ELF-1 (cell line): ENCODE measurements at places on chromosomes 7 and 10.
A peak's percentile ranks its signal among the peaks of the same experiment; 100 is the strongest.

DNA sequence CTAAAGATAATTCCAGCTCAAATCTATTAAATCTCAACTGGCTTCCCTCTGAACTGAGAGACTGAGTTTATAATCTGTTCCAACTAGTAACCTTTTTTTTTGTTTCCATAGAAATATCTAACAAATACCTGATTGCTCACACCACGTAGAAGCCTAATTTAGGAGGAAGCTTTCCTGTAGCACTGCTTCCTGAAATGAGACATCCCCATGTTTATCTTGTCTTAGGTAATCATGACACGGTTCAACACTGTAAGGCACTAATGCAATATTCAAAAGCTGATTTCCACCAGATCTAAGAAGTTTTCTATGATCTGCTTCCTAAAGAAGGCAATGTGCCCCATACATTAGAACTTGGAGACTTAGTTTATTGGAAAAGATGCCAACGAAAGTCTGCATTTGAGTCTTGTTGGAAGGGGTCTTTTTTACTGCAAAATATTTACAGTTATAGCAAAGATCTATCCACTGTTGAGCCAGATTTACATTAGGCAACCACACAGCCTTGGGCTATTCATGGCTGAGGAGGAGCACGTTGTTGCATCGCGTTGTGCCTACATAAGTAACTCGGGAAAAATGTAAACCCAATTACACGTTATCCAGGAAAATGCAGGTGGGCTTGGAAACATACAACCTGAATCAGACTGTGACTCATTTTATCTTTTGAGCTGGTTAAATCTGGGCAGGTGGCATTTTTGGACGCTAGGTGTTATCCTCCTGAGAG lies 66.3 kb downstream of the VIPR2 start:
- no peak for DNase-seq

DNA sequence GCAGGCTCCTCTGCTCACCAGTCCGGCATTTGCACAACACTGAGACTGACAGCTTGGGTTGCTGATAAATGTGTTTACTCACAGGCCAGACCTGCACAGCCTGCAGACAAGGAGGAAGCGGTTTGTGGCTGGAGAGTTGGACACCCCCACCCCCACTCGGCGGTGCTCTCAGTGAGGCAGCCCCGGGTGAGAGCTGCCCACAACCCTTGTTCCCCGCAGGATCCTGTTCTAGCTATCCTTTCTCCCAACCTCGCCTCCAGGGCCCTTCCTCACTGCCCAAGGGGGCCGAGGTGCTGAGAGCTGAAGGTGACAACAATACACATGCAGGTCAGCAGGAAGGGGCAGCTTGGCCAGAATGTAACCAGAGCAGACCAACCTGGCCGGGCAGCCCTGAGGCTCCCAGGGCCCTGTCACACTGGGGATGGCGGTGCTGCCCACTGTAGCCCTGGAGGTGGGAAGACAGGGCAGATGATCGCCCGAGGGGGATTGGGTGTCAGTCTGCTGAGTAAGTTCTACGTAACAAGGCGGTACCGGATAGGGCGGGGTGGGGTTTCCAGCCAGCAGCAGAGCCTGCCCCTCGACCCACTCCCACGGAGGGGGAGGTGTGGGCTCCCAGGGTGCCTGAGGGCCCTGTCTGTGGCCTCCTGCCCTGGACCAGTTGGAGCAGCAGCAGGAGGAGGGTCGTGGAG lies 2.1 kb upstream of the ADAM8 start:
- peak; percentile 91 for DNase-seq

DNA sequence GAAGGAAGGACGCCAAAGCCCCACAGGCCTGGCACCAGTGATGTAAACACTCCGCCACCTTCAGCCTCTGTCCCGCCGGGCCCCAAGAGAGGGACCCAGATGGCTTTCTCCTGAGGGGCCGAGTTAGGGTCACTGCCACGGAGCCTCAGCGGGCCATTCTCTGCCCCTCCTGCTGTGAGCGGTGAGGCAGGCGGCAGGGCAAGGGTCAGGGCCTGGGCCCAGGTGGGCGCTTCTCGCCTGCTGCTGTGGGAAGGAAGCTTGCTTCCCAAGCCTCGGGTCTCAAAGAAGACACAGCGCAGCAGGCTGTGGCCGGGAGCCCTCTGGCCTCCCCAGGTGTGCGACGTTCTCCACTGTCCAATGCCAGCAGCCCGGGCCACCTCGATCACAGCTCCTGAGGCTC lies 84.8 kb downstream of the PROSER2 start:
- DNase-seq, result no peak

- DNase-seq, result no peak
Observed at GRCh38 chr10:75011221-75011620, 100.2 kb upstream of the SAMD8 start.

- no peak for DNase-seq
Observed at GRCh38 chr7:38066391-38066790, 111.7 kb upstream of the STARD3NL start.

- DNase-seq, result peak; percentile 31
Observed at GRCh38 chr7:28361551-28361950, 50.8 kb upstream of the CREB5 start.

DNA sequence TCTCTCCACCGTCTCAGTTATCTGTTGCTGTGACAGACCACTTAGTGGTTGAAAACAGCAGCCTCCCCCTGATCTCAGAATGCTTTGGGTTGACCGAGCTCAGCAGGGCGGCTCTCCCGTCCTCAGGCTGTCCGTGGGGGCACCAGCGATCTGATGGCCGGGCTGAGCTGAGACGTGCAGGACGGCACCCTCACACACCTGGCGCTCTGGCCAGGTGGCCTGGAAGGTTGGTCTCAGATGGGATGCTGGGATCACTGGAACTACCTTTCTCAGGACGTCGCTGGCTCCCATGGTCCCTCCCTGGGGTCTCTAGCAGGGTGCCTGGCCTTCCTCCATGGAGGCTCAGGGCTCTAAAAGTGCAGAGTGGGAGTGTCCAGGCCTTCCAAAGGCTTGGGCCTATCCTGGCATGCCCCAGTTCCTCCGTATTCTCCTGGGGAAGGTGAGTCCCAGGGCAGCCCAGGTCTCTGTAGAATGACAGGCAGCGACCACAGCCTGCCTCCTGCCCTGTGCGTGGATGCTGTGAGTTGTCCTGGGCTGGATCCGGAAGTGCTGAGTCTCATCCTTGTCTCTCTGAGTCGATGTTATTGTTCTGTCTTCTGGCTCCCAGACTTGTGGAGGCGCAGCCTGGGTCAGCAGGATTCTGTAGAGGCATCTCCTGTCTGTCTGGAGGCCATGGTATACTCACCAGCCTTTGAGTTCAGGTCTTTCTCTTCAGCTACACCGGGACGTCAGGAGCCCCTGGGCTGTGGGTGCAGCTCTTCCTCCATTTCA lies 12.2 kb upstream of the PWWP2B start:
- DNase-seq, result no peak

DNA sequence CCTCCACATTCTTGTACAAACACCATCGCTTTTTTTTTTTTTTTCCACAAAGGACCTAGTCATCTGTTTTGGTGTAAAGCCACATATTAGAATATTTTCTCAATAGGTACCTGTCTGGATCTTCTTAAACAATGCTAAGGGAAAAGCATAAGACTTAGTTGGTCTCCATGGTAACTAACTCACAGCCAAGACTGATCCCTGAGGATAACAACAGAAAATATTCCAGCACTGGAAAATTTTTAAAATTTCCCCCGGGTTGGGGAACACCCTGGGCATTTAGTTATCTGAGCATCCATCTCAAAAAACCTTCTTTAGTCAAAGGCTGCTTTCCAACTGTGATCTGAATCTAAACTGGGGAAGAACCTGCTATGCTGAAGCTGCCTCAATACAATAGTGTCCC lies 43.7 kb upstream of the CCDC6 start:
- DNase-seq, result no peak

DNA sequence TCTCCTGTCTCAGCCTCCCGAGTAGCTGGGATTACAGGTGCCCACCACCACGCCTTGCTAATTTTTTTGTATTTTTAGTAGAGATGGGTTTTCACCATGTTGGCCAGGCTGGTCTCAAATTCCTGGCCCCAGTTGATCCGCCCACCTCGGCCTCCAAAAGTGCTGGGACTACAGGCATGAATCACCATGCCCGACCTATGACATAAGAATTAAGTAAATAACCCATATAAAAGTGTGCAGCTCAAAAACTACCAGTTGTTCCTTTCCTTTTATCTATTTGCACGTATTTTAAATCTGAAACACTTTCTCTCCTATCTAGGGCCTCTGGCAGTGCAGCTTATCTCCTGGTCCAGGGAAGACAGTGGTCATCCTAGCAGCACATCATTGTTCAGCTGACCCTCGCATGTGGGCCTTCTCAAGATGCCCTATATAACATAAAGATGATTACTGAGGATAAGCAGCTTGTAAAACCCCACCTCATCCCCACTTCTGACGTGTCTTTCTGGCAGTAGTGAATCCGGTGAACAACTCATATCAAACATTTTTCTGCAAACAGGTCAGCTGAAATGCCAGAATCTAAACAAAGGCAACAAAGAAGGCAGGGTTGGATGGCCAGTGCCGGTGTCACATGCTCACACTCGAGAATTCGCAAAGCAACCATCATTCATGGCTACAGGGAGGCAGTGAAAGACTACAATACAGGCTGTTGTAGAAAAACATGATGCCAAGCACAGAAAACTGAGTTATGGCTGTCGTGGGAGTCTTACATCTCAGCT lies 36.0 kb upstream of the KCNIP2 start:
- no peak for DNase-seq
